ENCODE measurements at places on chromosomes 2 and 18.
A peak's percentile ranks its signal among the peaks of the same experiment; 100 is the strongest.

GRCh38 chr2:124534028-124534427 lies 508.9 kb downstream of the CNTNAP5 start:
- no peak for DNase-seq

DNA sequence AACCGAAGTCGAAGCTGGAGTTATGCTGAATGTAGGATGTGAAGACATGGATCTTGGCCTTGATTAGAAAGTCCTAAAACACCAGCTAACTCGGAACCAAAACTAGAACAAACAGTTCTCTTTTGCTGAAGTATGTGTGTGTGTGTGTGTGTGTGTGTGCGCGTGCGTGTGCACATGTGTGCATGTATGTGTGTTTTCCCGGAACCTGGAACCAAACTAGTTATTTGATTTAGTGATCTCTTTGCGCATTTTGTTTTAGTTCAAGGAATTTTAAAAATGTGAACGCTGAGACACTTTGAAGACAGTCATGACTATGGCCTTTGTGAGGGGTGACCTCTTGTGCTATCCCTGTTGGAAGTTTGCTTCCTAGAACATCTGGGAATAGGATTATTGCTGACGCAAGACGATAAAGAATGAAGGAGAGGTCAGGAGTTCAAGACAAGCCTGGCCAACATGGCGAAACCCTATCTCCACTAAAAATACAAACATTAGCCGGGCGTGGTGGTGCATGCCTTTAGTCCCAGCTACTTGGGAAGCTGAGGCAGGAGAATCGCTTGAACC lies 23.8 kb downstream of the FHL2 start:
- DNase-seq, result no peak

DNA sequence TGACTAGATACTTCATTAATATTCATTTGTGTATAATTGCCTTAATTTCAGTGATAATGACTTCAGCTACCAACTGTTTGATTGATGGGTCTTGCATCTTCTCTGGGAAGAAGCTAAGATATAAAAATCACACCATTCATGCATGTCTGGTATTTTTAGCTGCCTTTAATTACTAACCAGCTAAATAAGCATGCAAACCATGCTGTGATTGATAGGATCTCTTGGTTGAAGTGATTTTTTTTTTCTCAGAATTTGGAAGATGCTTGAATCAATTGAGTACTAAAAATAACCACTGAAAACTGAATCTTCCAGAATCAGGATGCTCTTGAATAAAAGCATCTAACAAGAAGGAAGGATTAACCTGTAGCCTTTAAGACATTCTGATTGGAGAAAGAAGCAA lies 668.8 kb downstream of the TDRD15 start:
- DNase-seq, result no peak

GRCh38 chr2:240435457-240435947 lies at the start of gene GPC1:
GPC1 (plus strand) TSS chr2:240435663; CDS start chr2:240435919, 256 bp downstream.
- no peak for DNase-seq

- peak; percentile 33 for DNase-seq
Observed at GRCh38 chr2:37367984-37368383, 23.6 kb downstream of the QPCT start.

DNA sequence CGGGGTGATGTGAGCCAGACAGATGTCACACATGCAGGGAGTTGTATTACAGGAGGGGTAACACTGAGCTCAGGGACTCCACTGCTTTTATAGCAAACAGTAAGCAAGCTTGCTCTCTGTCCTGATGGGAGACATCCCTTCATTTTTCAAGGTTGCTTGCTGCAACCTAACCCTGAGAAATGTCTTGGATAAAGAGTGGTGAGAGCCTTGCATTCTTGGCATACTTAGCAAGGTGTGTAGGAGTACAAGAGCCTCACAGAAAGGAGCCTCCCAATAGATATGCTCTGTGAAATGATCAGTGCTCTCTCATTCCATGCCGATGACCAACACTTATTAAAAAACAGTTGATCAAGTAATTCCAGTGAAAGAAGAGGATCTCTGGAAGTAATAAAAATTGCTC lies 8.1 kb downstream of the PFN4 start:
- DNase-seq, result no peak

DNA sequence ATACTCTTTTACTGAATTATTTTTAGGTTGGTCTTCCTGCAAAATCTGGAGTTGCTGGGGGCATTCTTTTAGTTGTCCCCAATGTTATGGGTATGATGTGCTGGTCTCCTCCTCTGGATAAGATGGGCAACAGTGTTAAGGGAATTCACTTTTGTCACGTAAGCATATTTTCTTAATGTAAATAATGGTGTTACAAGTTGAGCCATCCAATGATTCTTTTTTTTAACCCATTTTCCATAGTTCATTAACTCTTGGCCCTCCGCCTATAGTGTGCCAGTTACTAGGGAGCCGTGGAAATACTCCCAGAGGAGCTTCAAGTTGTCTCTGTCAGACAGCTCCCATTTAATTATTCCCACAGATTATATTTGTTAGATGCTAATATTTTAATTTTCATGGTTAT lies 49.8 kb downstream of the GLS start:
- DNase-seq, result no peak

DNA sequence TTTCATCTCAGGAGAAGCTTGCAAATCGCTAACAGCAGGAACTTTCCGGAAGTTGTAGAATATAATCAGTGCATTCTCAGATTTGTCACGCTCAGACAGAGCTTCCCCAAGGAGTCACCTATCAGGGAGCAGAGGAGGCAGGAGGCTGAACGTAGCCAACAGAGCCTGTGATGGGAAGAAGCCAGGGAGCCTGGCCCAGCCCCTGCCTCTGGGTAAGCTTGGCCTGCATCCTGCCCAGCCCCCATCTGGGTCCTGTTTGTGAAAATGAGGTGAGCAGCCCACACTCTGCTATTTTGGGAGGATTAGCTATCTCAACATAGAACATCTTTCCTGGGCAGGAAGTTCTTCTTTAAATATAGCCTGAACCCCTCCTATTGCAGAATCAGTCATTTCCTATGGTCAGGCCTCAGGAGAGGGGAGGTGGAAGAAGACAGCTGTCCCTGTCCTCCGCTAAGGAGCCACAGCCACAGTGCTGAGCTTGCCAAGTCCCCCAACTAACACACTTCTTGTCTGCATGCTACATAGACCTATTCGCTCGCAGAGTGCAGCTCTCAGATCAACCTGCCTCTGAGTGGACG lies 19.2 kb upstream of the PKDCC start:
- DNase-seq, result no peak

DNA sequence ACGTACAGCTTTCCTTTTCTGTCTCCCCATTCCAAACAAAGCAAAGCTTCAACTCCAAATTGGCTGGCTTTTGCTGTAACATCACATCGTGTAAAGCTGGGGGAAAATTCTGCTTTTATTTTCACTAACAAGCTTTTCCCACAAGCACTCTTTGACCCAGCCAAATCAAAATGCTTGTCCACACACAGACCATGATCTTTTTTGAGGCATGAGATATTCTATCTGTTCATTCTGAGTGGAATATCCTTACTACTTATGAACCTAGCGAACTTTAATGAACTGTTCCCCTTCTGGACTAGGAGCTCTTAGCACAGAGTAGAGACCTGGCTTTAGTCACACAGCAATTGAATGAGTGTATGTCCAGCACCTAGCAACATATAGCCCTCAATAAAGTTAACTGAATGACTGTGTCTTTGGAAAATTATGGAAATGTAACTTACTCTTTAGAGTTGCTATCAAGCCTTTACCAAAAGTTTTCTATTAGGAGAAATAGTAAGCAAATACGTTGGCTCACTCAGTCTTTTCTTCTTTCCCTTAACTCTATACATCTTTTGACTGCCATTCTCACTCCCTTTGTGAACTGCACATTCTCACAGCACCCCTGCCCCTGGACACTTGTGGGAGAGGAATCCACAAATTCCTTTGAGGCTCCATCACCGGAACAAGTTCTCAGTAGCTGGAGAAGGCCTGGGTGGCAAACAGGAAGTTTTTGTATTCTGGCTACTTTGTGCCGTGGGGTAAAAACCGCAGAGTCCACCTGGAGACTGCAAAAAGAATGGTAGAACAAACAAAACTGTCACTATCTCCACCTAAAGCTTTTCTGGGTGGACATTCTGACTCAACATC lies 1.3 kb upstream of the UBE2E3 start:
- no peak for DNase-seq

- DNase-seq, result no peak
Observed at GRCh38 chr18:650428-650858, 7.0 kb upstream of the TYMS start.

GRCh38 chr2:127674241-127675209 lies 805 bp downstream of the LIMS2 start:
- no peak for DNase-seq
